H1 (cell line): ENCODE measurements at places on chromosomes 6 and 20. TPM values are rescaled to one million over a fixed set of nuclear protein-coding genes. Genes with fewer than 3 reads are reported as not detected.

DNA sequence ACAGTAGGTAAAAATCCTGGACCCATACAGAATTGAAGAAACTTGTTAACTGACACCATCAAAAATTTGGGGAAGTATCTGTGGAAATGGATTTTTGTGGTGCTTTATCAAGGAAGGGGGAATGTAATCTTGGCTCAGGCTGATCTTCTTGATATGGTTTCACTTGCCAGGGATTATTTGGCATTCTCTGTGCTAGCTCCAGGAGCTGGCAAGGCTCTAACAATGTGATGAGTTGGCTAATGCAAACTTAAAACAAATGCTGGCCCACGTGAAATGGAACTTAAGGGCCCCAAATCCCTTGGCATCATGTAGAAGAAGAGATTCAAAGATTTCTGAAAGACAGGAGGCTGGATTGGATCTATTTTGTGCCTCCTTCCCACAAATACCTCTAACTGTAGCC lies 13.1 kb downstream of the KCNS1 start:
- DNase-seq: no peak

GRCh38 chr20:49259284-49259683 lies 18.6 kb downstream of the ZNFX1 start:
- H3K4me1 ChIP-seq: no peaks in the 10 kb centered on the region
- H3K4me3 ChIP-seq: no peak overlapping the region
- no peak overlapping the region for H3K27ac ChIP-seq
- H3K36me3 ChIP-seq: peaks cover 67% of the 10 kb centered on the region

Gene EPHA7
- 6.1 and 6.8 TPM in 2 replicates for total RNA-seq

DNA sequence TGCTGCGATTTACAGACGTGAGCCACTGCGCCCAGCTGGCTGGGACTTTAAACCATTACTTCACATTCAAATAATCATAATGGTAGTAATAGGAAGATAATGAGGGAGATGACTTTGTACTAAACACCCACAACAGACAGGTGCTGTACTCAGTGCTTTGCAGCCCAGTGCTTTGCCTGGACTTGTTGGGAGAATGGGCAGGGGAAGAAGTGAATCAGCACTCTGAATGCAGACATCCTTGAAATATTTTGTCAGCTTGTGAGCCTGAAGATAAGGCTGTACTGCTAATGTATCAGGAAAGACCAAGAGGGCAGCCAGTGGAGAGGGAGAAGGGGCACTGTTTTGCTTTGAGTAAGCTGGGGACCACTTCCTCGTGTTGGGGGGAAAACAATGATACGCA lies 17.4 kb downstream of the NKX2-2 start:
- no peaks in the 10 kb centered on the region for H3K27me3 ChIP-seq
- no peak overlapping the region for H3K4me3 ChIP-seq
- no peak overlapping the region for H3K27ac ChIP-seq
- H3K36me3 ChIP-seq: no peaks in the 10 kb centered on the region
- DNase-seq: no peak
- peaks cover 10% of the 10 kb centered on the region for H3K4me1 ChIP-seq

DNA sequence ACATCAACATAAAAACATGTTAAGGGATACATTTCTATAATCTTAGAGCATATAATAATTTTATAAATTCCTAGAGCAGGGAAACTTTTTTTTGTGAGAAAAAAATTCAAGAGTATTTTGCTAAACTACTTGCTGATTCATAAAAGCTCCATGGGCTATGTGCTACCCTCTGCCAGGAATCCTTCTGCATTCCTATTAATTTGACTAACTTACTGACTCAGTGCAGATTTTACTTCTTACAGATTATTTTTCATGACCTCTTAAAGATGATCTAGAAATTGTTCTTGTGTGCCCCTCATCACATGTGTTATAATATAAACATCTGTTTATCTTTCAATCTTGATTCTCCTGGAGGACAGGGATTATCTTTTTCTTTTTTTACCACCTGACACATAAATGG lies 5.7 kb downstream of the VTA1 start:
- no peaks in the 10 kb centered on the region for H3K27me3 ChIP-seq
- no peak for DNase-seq
- no peak overlapping the region for H3K27ac ChIP-seq
- H3K4me1 ChIP-seq: peaks cover 2% of the 10 kb centered on the region; the same call in 1 of the 2 replicates
- H3K4me3 ChIP-seq: no peak overlapping the region

DNA sequence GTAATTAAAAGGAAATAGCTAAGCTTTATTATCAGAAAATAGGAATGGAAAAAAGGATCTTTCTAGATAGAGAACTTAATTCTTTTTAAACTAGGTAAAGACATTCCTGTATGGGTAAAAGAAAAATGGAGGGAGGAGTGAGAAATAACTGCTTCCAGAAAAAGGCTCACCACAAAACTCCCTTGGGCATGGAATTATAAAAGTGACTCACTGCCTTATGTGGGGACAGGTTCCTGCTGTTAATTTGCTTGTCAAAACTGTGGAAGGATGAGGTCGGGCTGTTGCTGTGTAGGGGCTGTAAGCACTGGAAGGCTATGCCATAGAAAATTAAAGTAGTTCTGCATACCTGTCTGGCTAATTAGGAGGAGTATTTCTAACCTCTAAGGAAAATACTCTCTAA lies 158.7 kb downstream of the UBE3D start:
- no peak overlapping the region for H3K27ac ChIP-seq
- H3K36me3 ChIP-seq: no peaks in the 10 kb centered on the region
- H3K4me3 ChIP-seq: no peak overlapping the region
- no peaks in the 10 kb centered on the region for H3K27me3 ChIP-seq
- H3K4me1 ChIP-seq: no peaks in the 10 kb centered on the region
- DNase-seq: no peak

GRCh38 chr6:43016176-43016942 lies 2.3 kb downstream of the KLHDC3 start:
- H3K4me1 ChIP-seq: peaks cover 4% of the 10 kb centered on the region
- H3K27ac ChIP-seq: no peak overlapping the region
- no peak overlapping the region for H3K4me3 ChIP-seq
- peaks cover 14% of the 10 kb centered on the region for H3K36me3 ChIP-seq
- DNase-seq: no peak
- no peaks in the 10 kb centered on the region for H3K27me3 ChIP-seq

- H3K4me3 ChIP-seq: no peak overlapping the region
- H3K4me1 ChIP-seq: no peaks in the 10 kb centered on the region
- no peaks in the 10 kb centered on the region for H3K36me3 ChIP-seq
- no peaks in the 10 kb centered on the region for H3K27me3 ChIP-seq
- no peak overlapping the region for H3K27ac ChIP-seq
Observed at GRCh38 chr20:13840093-13840465, 55.3 kb downstream of the NDUFAF5 start.

DNA sequence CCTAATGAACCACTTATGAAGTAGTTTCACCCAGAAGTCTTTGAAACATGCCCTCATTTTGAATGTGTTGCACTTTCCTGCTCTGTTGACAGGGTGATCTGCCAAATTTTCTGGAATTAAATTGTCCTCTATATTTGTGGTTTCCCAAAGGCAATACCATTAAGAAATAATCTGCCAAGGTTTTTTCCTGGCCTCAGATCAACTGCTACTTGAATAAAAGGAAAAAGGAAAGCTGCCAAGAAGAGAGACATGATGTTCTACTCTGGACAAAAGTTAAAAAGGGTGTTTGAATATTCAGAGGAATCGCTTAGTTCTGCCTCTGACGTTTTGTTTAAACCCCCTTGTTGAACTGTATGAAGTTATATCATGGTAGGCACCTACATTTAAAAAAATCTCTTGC lies 37.4 kb upstream of the ARMH2 start:
- H3K36me3 ChIP-seq: peaks cover 5% of the 10 kb centered on the region; the same call in 1 of the 2 replicates
- H3K27ac ChIP-seq: no peak overlapping the region
- H3K27me3 ChIP-seq: no peaks in the 10 kb centered on the region
- no peaks in the 10 kb centered on the region for H3K4me1 ChIP-seq

DNA sequence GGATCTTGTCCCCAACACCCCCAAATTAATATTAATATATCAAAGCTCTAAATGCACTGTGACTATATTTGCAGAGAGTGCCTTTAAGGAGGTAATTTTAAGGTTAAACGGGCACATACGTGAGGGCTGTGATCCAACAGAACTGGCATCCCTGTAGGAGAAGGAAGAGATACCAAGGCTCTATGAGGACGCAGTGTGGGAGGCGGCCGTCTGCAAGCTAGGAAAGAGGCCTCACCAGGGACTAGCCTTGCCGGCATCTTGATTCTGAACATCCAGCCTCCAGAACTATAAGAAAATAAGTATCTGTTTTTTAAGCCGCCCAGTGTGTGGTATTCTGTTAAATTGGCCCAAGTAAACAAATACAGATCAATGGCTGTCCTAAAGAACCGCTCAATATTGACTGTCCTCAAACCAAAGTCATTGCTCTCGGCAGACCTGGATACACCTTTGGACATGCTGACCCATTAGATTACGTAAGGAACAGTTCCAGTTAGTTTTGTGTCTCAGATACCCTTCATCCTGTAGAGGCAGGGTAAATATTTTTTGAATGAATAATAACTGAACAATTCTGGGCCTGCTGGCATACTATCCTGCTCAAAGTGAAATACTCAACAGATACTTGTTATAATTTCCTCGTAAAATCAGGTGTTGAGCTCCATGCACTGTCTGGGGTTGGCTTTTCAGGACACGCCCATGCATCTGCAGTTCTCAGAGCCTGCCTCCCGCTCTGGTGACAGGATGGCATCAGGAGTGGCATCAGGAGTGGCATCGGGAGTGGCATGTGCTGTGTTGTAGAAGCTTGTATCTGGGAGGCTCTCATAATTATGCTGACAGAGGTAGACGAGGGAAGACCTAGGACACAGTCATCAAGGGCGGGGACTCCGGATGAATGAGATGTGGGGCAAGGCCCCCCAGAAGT lies 6.3 kb downstream of the PRR18 start:
- peaks cover 16% of the 10 kb centered on the region for H3K27me3 ChIP-seq
- H3K4me3 ChIP-seq: no peak overlapping the region
- H3K36me3 ChIP-seq: no peaks in the 10 kb centered on the region
- peaks cover 1% of the 10 kb centered on the region; the same call in 1 of the 2 replicates for H3K4me1 ChIP-seq
- DNase-seq: no peak

DNA sequence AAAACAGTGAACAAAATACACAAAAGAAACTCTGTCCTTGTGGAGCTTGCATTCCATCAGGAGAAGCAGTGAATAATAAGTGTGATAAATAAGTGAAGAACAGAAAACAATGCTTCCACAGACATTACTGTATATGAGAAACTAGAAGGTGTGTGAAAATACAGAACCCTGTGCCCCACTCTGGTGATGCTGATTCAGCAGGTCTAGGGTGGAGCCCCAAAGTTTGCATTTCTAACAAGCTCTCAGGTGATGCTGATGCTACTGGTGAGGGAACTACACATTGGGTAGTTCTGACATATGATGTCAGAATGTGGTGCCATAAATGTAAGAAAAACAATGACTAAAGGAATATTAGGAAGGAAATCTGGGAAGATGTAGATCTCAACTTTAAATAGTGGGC lies 601.4 kb upstream of the BTBD3 start:
- no peaks in the 10 kb centered on the region for H3K36me3 ChIP-seq
- H3K27me3 ChIP-seq: no peaks in the 10 kb centered on the region
- H3K4me1 ChIP-seq: no peaks in the 10 kb centered on the region

Gene SMIM13
- 10.6 TPM in 2 replicates for total RNA-seq

DNA sequence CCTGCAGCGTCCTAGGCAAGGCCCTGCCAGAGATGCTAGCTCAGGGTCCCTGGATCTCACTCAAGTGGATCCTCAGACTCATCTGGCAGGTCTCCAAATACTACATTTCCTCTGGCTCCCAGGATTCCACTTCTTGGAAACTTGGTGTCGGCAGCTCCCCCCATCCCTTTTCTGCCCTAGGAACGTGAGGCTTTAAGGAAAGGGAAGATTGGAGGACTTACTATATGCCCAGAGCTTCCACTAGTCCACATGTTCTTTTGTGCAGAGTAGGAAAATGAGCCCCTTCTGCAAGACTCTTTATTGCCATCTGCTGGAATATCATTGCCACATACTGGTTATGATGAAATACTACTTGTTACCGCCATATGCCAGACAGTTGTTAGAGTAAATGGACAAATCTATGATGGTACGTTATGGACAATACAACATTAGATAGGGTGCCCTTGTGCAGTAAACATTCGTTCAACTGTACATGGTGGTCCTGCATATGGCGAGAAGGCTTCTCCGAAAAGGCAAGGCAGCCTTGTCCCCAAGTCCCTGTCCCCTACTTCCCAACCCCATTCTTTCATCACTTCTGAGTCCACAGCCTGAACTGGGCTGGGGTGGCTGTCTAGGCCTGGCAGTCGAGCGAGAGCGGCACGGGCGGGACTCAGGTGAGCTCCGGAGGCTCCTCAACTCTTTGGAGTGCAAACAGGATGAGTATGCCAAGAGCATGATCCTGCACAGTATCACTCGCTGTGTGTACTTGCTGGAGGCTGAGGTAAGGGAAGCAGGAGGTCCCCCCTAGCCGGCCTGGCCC lies 780 bp downstream of the ARMC12 start:
- no peak overlapping the region for H3K4me3 ChIP-seq
- no peak for DNase-seq
- H3K36me3 ChIP-seq: no peaks in the 10 kb centered on the region
- H3K27me3 ChIP-seq: no peaks in the 10 kb centered on the region
- peaks cover 30% of the 10 kb centered on the region for H3K4me1 ChIP-seq

- no peak overlapping the region for H3K27ac ChIP-seq
- no peaks in the 10 kb centered on the region for H3K36me3 ChIP-seq
- peaks cover 3% of the 10 kb centered on the region for H3K27me3 ChIP-seq
- H3K4me1 ChIP-seq: no peaks in the 10 kb centered on the region
Observed at GRCh38 chr6:91437315-91437729, 850.5 kb upstream of the MAP3K7 start.

Gene TAAR8
- total RNA-seq: not detected in 2 replicates

GRCh38 chr6:89270951-89271721 lies 44.0 kb downstream of the GABRR2 start:
- no peak overlapping the region for H3K4me3 ChIP-seq
- DNase-seq: no peak
- no peak overlapping the region for H3K27ac ChIP-seq
- no peaks in the 10 kb centered on the region for H3K4me1 ChIP-seq
- no peaks in the 10 kb centered on the region for H3K27me3 ChIP-seq

Gene PTCHD4
- 0.33 and 0.37 TPM in 2 replicates for total RNA-seq

Gene SLC22A1
- total RNA-seq: 0.45 and 0.98 TPM in 2 replicates
